ENCODE measurements at places on chromosomes 5 and 9.

DNA sequence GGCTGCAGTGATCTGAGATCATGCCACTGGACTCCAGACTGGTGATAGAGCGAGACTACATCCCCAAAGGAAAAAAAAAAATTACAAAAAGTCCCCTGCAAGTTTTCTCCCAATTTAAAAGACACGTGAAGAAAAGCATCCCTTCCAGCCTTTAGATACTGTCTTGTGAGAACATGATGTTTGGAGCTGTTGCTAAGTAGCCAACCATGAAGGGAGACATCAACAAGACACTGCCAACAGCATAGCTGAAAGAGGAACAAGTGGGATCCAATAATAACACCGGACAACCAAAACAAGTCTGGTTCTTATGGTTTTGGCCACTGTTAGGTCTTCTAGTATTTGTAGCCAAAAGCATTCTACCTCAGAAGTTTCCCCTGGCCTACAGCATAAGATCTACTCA lies 118.9 kb upstream of the CCDC180 start:
- DNase-seq: no peak

DNA sequence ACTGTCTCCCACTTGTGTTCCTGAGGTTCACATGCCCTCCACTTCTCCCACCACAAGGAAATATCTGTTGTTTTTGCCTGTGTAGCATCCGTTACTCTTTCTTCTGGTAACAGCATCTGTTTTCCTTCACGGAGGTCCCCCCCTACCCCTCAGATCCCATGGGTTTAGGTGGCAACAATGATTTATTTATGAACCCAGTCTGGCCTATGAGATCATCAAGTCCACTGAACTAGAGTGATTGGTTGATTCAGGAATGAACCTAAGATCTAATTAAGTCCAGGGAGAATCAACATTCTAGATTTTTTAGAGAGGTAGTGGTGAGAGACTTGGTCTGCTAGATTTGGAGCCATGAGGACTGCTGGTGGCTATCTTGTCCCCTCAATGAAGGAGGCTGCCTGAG lies 166.8 kb downstream of the NR3C1 start:
- DNase-seq: no peak

- no peak for DNase-seq
Measured at GRCh38 chr5:60092671-60093422, 199.3 kb upstream of the PDE4D start.

DNA sequence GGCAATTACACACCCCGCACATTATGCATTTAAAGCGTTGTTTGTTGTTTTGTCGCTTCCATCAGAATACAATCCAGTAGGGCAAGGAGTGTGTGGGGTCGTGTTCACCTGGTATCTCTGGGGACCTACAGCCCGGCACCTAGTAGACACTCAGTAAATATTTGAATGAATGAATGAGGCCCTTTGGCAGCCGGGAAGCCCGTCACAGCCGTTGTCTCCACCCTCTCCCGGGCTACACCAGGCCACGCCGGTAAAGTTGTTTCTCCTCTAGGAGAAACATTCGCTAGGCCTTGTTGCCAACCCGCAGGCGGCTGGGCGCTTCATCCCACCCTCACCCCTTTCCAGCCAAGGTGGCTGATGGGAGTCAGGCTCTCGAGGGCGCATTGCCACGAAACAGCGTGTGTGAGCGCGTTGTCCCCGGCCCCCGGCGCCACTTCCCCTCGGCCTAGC lies 876 bp upstream of the JAK2 start:
- DNase-seq: no peak

- no peak for DNase-seq
Measured at GRCh38 chr9:114849450-114849849, 43.6 kb upstream of the TNFSF15 start.

GRCh38 chr5:68369023-68369359 lies 153.4 kb downstream of the PIK3R1 start:
- no peak for DNase-seq

DNA sequence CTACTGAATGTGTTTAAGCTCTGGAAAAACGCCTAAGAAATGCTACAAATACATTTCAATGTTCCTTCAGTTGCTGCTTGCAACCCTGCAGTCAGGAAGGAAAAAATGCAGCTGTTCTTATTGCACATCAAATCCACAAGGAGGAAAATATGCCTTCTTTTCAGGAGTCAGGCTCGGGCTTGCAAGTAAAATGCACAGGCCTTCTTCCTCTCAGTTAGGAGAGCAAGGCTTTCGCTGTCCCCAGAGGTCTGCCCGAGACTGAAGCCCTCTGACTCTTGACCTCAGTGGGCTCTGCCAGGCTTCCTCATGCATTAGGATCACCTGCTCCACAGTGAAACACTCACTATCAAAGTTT lies 899 bp upstream of the SHC3 start:
- no peak for DNase-seq

GRCh38 chr5:126189231-126189630 lies 234.0 kb upstream of the GRAMD2B start:
- no peak for DNase-seq

GRCh38 chr9:108377881-108378280 lies 477.9 kb downstream of the ACTL7B start:
- DNase-seq: no peak

GRCh38 chr5:11734369-11734768 lies 169.9 kb downstream of the CTNND2 start:
- no peak for DNase-seq

GRCh38 chr5:122368510-122369251 lies 56.6 kb downstream of the SNCAIP start:
- no peak for DNase-seq

DNA sequence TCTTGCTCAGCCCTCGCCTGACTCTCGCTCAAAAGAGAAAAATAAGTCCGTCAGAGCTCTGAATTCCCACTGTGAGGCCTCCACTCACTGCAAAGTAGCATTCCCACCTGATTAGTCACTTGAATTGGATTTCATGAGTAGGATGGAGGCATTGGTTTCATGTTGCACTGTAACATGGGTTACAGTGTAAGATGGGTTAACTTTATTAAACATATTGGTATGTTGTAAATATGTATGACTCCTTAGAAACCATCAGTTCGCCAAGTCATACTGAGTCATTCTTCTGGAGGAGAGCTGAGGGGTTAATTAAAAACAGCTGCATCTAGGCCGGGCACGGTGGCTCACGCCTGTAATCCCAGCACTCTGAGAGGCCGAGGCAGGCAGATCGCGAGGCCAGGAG lies 93.8 kb upstream of the BNC2 start:
- DNase-seq: no peak

- peak; percentile 44 for DNase-seq
Measured at GRCh38 chr9:127569886-127570401, 42.1 kb upstream of the STXBP1 start.

DNA sequence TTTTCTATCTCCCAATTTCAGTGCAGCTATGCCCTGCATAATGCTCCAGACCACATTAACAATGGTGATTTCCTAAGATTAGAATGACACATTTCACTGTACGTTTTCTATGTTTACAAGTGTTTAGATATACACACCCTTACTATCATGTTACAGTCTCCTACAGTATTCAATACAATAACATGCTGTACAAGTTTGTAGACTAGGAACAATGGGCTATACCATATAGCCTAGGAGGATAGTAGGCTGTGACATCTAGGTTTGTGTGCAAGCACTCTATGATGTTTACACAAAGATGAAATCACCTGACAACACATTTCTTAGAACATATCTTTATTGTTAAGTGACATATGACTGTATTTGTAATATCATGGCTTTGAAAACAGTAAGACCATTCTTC lies 1435.6 kb upstream of the NUDT12 start:
- no peak for DNase-seq

- DNase-seq: no peak
Measured at GRCh38 chr5:110027527-110028322, 338.0 kb downstream of the MAN2A1 start.

- DNase-seq: no peak
Measured at GRCh38 chr9:76159293-76159926, 234.8 kb downstream of the RFK start.

GRCh38 chr9:136880651-136881050 lies 5.7 kb upstream of the TRAF2 start:
- no peak for DNase-seq

GRCh38 chr9:83964973-83965349 lies 15.1 kb downstream of the HNRNPK start:
- no peak for DNase-seq

DNA sequence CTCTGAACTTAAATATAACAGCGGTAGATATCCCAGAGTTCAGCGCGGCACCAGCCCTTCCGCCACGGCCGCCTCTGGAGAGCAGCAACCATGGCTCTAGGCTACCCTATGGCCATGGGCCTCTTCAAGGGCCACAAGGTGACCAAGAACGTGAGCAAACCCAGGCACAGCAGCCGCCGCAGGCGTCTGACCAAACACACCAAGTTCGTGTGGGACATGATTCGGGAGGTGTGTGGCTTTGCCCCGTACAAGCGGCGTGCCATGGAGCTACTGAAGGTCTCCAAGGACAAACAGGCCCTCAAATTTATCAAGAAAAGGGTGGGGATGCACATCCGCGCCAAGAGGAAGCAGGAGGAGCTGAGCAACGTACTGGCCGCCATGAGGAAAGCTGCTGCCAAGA lies 229.0 kb downstream of the ACTL7B start:
- DNase-seq: no peak

- no peak for DNase-seq
Measured at GRCh38 chr9:7910426-7911020, 110.9 kb upstream of the DMAC1 start.

- no peak for DNase-seq
Measured at GRCh38 chr5:15183520-15183919, 311.9 kb upstream of the ANKH start.

DNA sequence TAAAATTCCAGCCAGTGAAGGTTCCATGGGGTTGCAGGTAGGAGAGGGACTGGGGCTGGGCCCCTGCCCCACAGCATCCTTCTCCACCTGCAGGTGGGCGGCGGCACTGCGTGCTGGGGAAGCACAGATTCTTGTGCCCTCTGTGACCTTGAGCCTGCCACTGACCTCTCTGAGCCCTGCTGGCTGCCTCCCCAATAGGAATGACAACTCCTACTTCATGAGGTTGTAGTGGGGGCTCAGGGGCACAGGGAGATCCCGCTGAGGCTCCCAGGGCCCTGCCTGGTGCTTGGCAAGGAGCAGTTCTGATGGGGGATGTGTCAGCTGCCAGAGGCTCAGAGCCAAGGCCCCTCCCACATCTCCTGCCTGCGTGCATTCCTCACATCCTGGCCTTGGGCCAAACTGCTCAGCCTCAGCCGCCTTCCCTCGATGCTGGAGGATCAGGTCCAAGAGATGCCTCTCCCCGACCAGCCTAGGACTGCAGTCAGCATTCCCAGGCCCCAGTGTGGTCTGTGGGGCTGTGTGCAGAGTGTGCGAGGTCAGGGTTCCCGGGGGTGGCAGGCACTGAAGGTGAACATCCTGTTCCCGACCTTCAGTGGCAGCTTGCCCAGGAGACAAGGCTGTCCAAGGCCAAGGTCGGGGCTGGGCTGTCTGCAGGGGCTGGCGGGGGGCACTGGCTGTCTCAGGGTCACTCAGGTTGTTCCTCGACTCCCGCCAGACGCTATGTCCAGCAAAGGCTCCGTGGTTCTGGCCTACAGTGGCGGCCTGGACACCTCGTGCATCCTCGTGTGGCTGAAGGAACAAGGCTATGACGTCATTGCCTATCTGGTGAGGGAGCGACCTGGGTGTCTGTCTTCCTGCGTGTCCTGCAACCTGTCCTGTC lies 7.0 kb downstream of the ASS1 start:
- DNase-seq: no peak

DNA sequence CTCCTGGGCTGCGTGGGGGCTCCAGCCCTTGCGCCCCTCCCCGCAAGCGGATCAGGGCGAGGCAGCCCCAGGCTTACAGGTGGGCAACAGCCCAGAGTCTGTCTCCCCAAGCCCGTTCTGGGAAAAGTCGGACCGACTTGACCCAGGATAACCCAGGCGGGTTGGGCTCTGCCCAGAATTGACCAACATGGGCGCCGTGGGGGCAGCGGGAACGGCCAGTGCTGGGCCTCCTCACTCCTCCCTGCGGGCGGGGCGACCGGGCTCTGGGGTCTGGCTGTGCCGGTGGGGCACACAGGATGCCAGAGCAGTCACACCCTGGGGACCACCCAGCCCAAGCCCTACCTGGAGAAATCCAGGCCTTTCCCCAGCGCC lies 15.3 kb upstream of the SYNPO start:
- DNase-seq: no peak

All from naive thymus-derived CD4-positive, alpha-beta T cell (primary cell).